ENCODE measurements at places on chromosomes 13 and 19. TPM values are rescaled to one million over a fixed set of nuclear protein-coding genes. Genes with fewer than 3 reads are reported as not detected.
A peak's percentile ranks its signal among the peaks of the same experiment; 100 is the strongest.

- no peak for DNase-seq
Observed at GRCh38 chr13:48852911-48853727, 122.6 kb upstream of the FNDC3A start.

DNA sequence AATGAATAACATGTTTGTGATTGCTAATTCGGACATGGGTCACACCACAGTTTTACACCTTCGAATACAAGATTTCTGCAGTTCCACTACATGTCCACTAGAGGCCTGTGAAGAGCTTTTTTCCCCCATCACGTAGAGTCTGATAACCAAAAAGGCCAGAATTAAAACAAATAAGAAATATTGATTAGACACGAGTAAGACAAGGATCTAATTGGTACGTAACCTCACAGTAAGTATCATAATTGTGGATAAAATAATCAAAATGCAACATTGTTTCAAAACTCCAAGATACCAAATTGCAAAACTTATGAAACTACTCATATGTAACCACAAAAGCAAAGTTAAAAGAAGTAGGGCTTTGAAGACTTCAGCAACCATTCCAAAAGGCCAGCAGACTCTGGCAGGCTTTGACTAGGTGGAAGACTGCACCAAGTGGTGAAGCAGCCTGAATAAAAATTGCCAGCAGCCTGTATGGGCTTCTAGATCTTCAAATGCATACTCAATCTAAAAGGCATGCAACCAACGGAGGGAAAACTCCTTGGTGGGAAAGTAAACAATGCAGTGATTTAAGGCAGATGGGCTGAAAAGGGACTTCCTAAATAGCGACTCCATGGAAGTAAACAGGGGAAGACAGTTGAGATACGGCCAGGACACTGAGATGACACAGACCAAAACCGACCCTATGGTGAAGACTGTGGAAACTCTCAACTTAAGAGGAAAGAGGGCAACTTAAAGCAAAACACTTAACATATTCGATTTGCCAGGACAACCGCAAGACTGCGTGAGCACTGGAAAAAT is 56.7 kb downstream of the STARD13 start:
- no peak for DNase-seq

Gene TUBB4A
- polyA plus RNA-seq = not detected

GRCh38 chr19:6058518-6059201 is 51.6 kb downstream of the RFX2 start:
- DNase-seq = no peak

Gene SIGLEC8
- not detected for polyA plus RNA-seq

Gene CIRBP
- 274 TPM for polyA plus RNA-seq

Gene INTS6
- polyA plus RNA-seq = 53.7 TPM

DNA sequence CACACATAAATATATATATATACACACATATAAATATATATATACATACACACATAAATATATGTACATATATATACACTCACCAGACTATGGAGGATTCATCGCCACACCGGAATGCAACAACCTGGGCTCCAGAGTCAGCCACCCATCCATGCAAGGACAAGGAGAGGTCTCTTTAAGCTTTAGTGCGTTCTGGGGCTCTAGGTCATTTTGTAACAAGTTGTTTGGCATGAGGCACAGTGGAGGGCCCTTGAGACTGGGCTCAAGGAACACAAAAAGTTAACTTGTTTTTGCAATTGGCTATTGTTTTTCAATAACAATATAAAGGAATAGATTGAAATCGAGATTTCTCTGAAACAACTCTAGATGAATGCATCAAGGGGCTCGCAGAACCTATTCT is 4.9 kb upstream of the ZNF90 start:
- DNase-seq = no peak

GRCh38 chr13:36548129-36548528 is 115.8 kb downstream of the CCNA1 start:
- DNase-seq = no peak

GRCh38 chr13:43445668-43446067 is 341.1 kb downstream of the ENOX1 start:
- no peak for DNase-seq

Gene CGB1
- polyA plus RNA-seq = not detected

- no peak for DNase-seq
Observed at GRCh38 chr19:30590596-30591229, 218.5 kb downstream of the ZNF536 start.

- no peak for DNase-seq
Observed at GRCh38 chr19:39645800-39646411, 9.8 kb upstream of the LGALS16 start.

Gene PROZ
- not detected for polyA plus RNA-seq

Gene SHANK1
- polyA plus RNA-seq = 2.4 TPM

GRCh38 chr13:42036711-42037110 is 11.7 kb upstream of the DGKH start:
- no peak for DNase-seq

- no peak for DNase-seq
Observed at GRCh38 chr13:80462037-80462436, 121.1 kb upstream of the SPRY2 start.

Gene TSSK6
- polyA plus RNA-seq = 1.7 TPM

GRCh38 chr13:69474011-69474685 is 633.5 kb upstream of the ATXN8OS start:
- no peak for DNase-seq

DNA sequence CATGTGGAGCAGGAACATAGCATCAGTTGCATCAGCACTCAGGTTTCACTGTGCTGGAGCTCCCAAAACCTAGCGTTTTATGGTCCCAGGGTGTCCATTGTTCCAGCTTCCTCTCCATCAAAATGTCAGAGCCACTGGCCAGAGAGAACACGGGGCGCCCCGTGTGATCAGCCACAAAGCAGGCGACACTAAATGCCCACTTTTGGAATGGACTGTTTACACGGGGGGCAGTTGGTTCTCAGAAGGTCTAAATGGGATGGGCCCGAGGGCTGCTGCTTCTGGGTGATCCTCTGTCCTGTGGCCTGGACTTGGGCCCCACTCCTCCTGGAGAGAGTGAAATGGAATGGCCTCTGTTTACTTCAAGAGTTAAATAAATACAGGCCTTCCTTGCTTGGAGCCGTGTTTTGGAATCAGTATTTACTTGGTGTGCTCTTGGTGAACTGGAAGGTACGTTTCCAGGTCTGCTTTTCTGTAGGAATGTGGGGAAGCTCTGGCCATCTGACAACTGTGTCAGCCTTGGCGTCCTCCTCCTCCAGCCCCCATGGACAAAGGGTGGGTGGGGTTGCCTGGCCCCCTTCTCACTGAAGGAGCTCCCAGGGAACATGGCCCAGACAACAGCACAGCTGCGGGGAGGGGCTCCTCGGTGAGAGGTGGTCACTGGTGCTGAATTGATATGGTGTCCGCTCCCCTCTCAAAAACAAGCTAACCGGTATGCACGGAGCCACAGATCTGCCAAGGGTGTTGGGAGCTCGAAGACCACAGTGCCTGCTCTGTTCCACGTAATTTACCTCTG is 16.1 kb upstream of the MCF2L start:
- DNase-seq = no peak

GRCh38 chr13:113766035-113766800 is 7.2 kb downstream of the TMEM255B start:
- DNase-seq = no peak

DNA sequence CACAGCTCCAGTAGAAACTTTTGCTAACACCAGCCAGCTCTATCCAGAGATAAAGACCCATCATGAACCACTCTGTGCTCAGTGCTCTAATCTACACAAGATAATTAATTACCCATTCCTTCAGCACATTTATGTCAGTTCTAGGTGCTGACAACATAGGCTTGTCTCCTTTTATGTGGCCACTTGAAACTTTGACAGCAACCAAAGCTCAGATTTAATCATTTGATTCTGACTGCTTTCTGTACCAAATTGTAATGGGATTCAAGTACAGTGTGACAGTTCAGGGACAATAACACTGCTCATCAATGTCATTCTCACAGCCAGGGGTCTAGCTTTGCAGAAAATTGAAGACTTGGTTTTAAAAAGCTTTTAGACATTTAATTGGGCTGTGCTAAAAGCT is 266.6 kb downstream of the KCTD12 start:
- DNase-seq = no peak

Gene MEIS3
- 27.2 TPM for polyA plus RNA-seq

Gene OR7D2
- not detected for polyA plus RNA-seq

- peak; percentile 8 for DNase-seq
Observed at GRCh38 chr13:23146811-23147625, 33.8 kb upstream of the SGCG start.

DNA sequence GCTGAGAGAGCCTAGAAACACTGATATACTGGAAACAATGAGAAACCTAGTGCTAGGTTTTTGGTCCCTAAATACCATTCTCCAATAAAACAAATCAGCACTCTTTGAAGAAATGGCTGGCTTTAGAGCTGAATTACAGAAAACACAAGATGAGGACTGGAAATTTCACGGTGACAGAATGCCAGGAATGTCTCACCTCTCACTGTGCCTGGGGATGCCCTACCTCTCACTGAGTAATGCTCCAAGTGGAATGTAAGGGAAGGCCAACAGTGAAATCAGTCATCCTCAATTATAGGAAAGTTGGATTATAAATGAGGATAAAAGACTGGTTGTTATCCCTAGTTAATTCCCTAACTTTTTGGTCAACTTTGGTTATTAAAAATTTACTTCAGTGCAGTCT is 259.0 kb downstream of the NALCN start:
- no peak for DNase-seq

- DNase-seq = no peak
Observed at GRCh38 chr19:3357271-3357991, 9.0 kb upstream of the NFIC start.

DNA sequence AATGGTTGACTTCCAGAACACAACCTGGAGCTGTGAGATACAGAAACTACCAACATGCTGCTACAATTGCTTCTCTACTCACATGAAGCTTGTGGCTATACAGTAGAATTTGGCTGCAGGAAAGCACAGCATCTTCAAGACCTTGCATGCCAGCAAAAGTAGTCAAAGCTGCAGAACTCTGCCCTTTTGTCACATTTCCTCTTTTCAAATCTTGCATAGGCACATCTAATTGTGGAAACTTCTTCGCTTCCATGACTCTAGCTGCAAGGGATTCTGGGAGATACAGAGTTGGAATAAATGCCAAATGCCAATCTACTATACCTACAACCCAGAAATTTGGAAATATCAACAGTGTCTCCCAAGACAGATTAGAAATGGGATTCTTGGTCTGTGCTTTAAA is 462.2 kb downstream of the FOXO1 start:
- no peak for DNase-seq

DNA sequence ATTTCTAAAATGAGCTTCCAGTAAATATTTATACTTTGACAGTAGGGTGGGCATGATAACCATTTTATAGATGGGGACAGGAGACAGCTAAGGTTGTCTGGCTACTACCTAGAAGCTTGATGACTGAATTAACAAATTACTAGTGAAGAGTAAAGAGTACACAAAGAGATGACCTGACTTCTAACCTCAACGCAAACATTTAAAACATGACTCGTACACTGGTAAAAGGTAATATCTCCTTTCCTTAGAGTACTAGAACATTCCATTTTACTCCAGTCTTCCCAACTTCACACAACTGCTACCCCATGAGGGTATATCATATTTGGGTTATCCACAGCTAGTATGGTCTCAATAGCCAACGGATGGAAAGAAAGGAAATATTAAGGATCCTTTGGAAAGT is 258.9 kb downstream of the FOXO1 start:
- DNase-seq = no peak

Gene ZNF787
- polyA plus RNA-seq = 4.5 TPM

DNA sequence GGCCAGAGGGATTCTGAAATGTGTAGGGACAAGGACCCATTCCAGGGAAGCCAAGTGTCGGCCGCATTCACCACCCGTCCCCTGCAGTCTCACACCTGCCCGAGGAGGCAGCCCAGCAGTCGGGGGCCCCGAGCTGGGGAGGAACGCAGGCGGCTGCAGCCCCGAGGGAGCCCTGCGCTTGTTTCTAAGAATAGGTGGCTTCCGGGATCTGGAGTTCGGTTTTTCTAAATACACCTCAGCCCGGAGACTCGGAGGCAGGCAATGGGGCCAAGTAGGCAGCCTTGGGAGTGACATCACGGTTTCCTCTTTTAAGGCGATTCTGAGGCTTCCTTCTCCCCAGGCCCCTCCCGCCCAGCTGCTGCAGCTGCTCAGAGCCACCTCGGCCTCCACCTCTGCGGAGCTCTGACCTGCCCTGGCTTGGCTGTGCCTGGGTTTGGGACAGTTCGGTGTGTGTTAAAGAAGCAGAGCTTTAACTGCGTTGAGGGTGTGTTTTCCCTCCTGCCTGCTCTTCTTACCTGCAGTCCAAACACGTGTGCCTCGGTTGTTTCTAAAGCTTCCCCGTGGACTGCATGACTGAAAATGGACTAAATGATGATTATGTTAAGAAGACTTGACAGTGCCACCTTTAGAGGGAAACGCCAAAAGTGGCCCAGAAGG is 80.5 kb downstream of the COL4A2 start:
- DNase-seq = no peak

Gene TEX29
- polyA plus RNA-seq = 4.7 TPM

- no peak for DNase-seq
Observed at GRCh38 chr19:43638995-43639518, 593 bp downstream of the CADM4 start.

DNA sequence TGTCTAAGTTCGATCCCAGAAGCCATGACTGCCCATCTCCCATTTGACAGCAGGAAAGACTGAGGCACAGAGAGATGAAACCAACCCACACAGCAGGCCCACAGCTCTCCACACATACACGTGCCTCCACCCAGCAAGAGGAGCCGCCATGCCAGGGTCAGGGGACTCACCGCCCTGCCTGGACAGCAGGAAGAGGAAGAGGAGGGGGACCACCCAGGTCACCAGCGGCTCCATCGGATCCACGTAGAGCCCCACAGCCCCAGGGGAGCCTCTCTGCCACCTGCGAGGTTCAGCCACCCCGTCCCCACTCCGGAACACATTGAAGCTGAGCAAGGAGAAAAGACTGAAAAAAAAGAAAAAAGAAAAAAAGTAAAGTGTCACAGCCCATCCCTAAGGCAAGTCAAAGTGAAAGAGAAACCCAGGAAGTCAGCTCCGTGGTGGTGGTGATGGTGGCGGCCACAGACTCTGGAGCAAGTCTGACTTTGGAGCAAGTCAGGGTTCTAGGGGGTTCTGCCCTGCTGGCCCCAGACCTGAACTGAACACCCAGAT is at the start of gene IL12RB1:
TSS of gene IL12RB1 (minus strand) at position 345 of the 549 bp plus-strand sequence. CDS start at position 234, 111 bp downstream.
- DNase-seq = no peak

GRCh38 chr19:39296906-39297305 is 699 bp downstream of the IFNL1 start:
- no peak for DNase-seq

DNA sequence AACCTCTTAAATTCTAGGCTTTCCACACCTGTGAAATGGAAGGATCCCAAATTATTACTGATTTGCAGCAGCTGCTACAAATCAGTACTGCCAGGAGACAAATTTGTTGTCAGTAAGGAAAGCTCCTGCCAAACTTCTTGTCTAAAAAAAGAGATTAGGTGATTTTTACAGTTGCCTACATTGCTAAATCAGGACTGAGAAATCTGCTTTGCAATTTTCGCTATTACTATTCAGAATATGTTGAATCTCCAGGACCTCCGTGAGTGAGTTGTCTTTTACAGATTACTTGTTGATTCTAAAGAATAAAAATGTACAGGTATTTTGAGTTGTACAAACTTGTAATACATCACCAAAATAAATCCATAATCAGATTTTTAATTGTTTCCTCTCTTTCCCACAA is 1815.9 kb downstream of the PCDH9 start:
- DNase-seq = no peak

Gene CDX2
- not detected for polyA plus RNA-seq

GRCh38 chr13:98509271-98510155 is 67.4 kb downstream of the STK24 start:
- DNase-seq = peak; percentile 59

Gene PGLYRP1
- not detected for polyA plus RNA-seq

- DNase-seq = no peak
Observed at GRCh38 chr19:3467437-3468198, 12.7 kb downstream of the SMIM24 start.

- DNase-seq = no peak
Observed at GRCh38 chr13:35765366-35765765, 288.9 kb upstream of the MAB21L1 start.

All from AG04450 (cell line).